ENCODE measurements at places on chromosomes 3 and 15.

DNA sequence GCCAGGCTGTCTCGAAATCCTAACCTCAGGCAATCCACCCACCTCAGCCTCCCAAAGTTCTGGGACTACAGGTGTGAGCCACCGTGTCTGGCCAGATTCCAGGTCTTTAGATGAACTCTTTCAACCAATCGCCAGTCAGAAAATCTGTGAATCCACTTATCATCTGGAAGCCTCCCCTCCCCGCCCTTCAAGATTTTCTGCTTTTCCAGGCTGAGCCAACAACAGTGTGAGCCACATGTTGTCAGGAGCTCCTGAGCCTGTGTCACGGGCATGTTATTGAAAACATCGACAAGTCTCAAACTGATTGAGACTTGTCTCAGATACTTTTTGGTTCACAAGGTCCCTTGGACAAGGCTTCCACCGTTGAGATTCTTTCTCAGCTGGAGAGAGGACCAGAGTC is 52.0 kb upstream of the TRPM1 start:
- no peak for DNase-seq

- no peak for DNase-seq
Measured at GRCh38 chr3:18355832-18356231, 69.3 kb downstream of the SATB1 start.

- DNase-seq, result no peak
Measured at GRCh38 chr15:88833731-88834100, 30.5 kb downstream of the ACAN start.

GRCh38 chr3:161508852-161509477 is 12.4 kb downstream of the OTOL1 start:
- no peak for DNase-seq

DNA sequence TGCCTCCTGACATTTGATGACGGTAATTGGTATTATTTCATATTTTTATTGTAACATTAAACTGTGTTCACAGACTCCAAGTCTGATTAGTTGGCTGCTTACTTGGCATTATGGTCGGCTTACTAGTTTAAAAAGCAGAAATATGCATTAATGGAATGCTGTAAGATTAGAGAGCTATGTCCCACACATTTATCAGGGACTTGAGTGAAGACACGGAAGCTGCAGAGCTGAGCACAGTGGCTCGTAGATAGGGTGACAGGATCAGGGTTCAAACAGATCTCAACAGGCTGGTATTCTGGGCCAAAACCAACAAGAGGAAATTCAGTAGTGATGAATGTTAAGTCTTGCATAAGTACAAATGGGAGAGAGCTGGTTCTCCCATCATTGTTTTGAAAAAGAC is 113.8 kb downstream of the ADAMTSL3 start:
- DNase-seq, result no peak

DNA sequence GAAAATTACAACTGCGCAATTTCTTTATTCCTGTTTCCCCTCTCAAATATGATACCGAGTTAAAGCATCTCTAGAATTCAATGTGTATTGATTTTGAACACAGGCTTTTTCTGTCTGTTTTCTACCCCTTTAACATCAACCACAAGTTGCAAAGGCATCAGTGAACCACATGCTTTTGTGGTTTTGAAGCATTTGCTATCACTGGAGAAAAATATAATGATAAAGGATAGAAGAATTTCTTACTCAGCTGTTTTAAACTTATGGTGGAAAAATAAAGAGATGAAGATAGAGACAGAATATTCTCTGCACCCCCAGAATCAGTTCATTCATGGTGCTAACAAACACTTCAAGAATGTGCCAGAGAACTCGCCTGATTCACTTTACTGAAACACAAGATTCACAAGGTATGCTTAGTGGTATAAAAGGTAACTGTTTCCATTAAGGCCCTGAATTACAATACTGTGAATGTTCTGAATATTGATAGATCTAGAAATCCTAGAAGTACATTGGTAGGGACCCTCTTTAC is 9.5 kb upstream of the DPPA4 start:
- DNase-seq, result no peak

- no peak for DNase-seq
Measured at GRCh38 chr3:52200981-52201679, 3.2 kb downstream of the ALAS1 start.

- DNase-seq, result no peak
Measured at GRCh38 chr3:14565868-14566588, 25.9 kb upstream of the GRIP2 start.

DNA sequence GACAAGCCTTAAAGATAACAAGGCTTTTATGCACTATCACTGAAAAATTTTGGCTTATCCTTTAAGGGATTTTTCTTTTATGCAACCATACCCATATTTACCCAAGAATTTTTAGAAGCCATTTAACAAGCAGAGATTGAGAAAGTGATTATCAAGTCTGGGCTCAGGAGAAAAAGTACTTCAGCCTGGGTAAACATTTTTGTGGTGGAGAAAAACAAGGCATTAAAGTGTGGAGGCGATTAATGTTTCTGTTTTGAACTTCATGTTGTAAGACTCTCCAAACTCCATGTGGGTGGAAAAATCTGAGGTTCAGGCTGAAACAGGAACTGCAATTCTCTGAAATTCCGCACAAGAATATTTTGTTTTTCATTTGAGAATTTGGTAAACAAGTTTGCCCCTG is 260.4 kb upstream of the KCNMB2 start:
- DNase-seq, result no peak

DNA sequence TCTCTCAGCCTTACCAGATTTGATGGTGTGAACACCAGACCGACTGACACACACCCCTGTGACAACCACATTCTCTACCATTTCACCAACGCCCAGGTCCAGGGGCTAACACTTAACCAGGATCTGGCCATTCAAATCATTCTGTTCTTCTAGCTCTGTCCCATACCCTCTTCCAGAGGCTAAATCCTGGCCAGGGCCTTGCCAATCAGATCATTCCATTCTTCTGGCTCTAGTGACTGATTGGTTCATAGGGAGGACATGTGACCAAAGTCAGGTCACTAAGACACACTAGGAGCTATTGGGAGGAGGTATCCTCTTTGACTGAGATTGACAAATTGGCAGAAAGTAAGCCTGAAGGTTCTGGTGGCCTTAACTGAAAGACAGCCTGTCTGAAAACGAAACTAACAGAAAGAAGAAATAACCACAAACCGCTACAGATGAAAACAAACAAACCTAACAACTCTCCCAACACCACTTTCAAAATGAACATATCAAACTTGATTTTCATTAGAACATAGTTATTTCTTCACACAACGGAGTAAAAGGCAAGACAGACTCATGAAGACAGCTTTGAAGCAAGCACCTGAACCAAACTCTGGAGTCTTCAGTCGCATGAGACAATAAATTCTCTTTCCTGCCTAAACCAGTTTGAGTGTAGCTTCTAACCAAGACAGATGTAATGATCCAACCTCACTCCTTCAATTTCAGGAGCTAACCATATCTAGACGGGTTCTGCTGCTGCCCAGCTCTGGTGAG is 68.5 kb downstream of the TRANK1 start:
- no peak for DNase-seq

DNA sequence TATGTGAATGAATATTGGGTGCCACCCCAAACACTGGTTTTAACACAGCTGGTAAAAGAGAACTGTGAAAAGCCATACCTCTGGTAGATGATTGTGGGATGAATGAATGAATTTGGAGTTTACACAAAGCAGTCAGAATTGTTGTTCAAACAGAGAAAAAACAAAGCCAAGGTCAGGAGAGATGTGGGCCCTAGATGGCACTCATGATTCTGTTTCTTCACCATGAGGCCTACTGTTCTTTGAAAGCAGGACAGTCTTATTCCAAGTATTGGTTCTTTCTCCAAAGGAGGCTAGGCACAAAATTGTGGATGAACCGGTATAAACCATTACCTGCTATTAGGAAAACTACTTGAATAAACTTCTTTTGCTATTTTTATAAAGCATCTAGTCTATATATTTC is 97.6 kb downstream of the SAMMSON start:
- no peak for DNase-seq

- no peak for DNase-seq
Measured at GRCh38 chr3:59392116-59392515, 342.3 kb upstream of the CFAP20DC start.

DNA sequence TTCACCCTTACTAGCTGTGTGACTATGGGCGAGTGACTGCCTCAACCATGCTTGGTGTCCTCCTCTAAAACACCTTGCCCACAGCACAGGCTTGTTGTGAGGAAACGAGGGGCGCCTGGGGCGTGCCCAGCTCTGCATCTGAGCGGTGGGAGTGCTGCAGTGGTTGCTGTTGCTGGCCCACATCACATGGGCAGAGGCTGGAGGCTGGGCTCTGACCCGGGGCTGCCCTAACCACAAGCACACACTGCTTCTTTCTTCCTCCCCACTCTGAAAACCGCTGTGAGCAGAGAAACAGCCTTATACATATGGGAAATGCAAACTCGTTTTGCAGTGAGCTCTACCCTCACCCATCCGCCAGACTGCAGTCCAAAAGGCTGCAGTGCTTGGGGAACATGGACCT is 74.8 kb upstream of the RPL32 start:
- DNase-seq, result no peak

GRCh38 chr3:168981396-168981795 is 682.1 kb downstream of the MECOM start:
- no peak for DNase-seq

- no peak for DNase-seq
Measured at GRCh38 chr3:115800489-115801075, 177.3 kb downstream of the GAP43 start.

DNA sequence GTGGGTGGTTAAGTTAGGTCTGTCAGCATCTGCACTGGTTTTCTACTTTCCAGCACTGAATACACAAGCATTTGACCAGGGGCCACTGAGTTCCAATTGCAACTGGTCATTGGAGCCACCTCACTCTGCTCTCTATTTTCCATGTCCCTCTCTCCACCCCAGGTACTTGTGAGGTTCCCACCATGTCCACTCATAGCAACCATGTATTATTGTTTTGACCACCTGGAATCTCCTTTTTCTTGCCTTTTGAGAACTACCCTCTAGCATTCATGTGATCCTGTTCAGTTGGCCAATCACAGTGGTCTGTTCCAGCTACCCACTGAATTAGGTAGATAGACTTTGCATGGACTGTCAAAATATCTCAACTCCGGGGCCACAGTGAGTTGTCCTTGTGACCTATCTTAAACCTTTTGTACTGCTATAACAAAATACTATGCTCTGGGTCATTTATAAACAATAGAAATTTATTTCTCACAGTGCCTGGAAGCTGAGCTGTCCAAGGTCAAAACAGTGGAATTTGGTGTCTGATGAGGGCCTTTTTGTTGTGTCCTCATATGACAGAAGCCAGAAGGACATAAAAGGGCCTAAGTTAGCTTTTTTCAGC is 20.2 kb upstream of the TM4SF18 start:
- DNase-seq, result no peak

Data from NCI-H2171 (cell line).